ENCODE measurements at places on chromosomes 2 and 18.
A peak's percentile ranks its signal among the peaks of the same experiment; 100 is the strongest.

- no peak for DNase-seq
Observed at GRCh38 chr2:96552315-96553175, 16.0 kb downstream of the ARID5A start.

- DNase-seq, result no peak
Observed at GRCh38 chr2:81872006-81872405, 1567.5 kb upstream of the LRRTM1 start.

DNA sequence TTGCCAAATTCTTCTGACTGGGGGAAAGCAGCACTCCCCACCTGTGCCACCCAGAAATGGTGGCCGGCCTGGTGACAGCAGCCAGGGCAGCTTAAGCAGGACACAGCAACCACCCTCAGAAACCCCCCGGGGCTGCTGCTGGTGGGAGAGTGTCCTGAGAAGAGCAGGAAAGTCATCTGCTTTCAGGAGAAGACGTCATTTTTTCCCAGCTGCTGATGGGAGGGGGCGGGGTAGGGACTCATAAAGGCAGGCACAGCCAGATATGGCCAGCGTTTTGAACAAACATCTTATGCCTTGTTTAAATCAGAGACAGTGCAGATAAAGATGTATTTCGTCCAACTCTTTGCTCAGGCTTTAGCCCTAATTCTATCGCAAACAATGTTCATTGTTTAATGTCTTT, 139.5 kb downstream of the LRRC30 start:
- no peak for DNase-seq

- DNase-seq, result no peak
Observed at GRCh38 chr2:174745142-174745541, 19.1 kb downstream of the CHRNA1 start.

DNA sequence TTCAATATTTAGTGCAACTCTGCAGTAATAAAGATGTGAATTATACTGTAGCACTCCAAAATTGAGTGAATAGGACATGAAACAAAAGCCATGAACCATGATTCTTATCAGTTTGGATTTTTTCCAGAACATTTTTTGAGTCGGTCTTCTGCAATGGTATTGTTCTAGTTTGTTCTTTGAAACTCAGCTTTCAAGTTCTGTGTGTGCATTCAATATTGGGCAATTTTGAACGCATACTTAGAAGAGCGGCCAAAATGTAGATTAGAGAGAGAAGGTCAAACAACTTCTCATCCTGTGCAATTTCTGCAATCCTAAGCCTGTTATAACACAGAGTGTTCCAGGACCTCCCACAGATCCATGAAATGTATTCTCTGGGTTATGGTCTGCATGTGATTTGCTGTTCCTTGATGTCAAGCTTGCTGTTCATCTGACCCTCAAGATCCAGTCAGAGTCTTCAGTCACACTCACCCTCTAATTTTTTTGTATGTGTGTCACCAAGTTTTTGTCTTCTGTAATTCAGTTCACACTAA, 48.3 kb downstream of the TSPYL6 start:
- DNase-seq, result no peak

- DNase-seq, result no peak
Observed at GRCh38 chr2:172436889-172437288, 9.5 kb downstream of the ITGA6 start.

GRCh38 chr2:1136846-1137245, 186.2 kb downstream of the SNTG2 start:
- DNase-seq, result no peak

DNA sequence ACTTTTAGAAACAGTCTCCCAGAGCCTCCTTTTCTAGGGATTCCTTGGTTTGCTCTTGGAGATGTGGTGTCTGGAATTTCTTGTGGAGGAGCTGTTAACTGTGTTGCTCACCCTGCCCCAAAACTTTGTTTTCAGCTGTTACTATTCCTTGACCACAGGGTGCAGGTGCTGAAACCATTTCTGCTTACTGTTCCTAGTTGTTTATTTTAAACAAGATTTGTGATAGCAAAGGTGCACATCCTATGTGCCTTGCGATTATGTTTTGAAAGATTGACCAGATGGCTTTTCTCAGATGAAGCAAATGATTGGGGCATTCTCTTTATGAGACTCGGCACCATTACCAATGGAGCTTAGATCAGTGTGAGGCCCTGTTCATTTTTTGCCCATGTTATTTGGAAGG, 111.2 kb downstream of the RAB3GAP1 start:
- no peak for DNase-seq

GRCh38 chr2:188450732-188451483, 159.2 kb downstream of the GULP1 start:
- DNase-seq, result no peak

- peak; percentile 16 for DNase-seq
Observed at GRCh38 chr2:178700922-178701342, 106.3 kb downstream of the TTN start.

Data from CD4-positive, alpha-beta memory T cell (primary cell).